ENCODE measurements at places on chromosomes 7 and 10.
A peak's percentile ranks its signal among the peaks of the same experiment; 100 is the strongest.

- DNase-seq: no peak
Measured at GRCh38 chr7:1495564-1496242, 8.5 kb downstream of the INTS1 start.

- no peak for DNase-seq
Measured at GRCh38 chr10:15339892-15340291, 31.2 kb downstream of the FAM171A1 start.

DNA sequence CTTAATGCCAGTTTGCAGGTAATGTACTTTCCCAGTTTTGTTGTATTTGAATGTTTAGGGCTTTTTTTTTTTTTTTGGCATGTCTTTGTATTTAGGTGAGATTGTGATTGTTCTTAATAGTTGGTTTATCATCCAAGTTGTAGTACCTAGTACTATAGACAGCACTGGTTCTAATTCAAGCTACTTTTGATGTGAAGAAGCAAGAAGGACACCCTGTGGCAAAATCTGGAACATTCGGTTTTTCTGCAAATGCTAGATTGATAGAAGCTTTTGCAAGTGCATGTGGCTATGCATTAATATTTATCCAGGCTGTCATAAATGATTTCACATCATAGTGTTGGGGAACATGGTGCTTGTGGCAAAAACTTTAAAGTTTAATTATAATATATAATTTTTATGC is 248.9 kb downstream of the FOXP2 start:
- DNase-seq: no peak

DNA sequence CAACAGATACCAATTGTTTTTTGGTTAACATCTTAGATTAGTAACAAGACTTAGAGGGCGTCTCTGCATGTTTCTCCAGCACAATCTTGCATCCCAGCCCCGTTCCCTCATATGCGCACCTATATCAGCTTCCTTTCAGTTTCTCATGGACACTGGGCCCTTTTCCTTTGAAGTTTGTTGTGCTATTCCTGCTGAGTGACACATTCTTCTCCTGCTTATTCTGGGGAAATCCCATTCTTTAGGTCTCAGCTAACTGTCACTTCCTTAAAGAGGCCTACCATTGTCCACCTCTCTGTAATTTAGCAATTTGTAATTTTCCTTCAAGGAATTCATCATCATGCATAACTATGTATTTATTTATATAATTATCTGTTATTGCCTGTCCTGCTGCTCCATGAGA is 110.3 kb upstream of the STEAP1B start:
- DNase-seq: no peak

GRCh38 chr7:67773081-67773480 is 776.4 kb downstream of the TYW1 start:
- no peak for DNase-seq

DNA sequence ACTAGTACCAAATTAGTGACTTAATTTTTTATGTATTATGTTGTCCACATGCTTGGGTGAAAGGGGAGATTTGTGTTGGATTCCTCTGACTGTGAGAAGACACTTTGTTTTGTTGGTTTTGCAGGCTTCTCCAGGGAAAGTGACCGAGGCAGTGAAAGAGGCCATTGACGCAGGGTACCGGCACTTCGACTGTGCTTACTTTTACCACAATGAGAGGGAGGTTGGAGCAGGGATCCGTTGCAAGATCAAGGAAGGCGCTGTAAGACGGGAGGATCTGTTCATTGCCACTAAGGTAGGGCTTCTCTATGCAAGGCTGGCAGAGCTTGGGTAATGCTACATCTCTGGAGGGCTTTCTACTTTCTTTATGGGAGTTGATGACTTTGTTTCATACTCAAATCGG is 4.5 kb downstream of the AKR1E2 start:
- DNase-seq: no peak

DNA sequence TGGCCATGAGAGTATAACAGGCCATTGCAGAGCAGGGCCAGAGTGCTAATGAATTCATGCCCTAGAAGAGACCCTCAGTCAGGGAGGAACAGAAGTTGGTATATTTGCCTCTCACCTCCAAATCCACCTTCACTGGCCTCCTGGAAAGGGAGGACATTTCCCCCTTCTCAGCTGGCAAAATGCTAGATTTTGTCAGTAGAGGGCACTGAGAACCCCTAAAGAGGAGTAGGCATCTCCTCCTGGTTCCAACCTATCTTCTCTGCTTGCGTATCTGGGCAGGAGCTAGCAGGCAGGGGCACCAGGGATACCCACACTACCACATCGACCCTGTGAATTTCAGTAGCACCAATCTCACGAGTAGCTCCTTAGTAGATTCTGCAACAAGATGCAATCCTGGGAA is 79.8 kb upstream of the GHITM start:
- DNase-seq: no peak

- no peak for DNase-seq
Measured at GRCh38 chr7:98930921-98931320, 52.6 kb downstream of the TRRAP start.

DNA sequence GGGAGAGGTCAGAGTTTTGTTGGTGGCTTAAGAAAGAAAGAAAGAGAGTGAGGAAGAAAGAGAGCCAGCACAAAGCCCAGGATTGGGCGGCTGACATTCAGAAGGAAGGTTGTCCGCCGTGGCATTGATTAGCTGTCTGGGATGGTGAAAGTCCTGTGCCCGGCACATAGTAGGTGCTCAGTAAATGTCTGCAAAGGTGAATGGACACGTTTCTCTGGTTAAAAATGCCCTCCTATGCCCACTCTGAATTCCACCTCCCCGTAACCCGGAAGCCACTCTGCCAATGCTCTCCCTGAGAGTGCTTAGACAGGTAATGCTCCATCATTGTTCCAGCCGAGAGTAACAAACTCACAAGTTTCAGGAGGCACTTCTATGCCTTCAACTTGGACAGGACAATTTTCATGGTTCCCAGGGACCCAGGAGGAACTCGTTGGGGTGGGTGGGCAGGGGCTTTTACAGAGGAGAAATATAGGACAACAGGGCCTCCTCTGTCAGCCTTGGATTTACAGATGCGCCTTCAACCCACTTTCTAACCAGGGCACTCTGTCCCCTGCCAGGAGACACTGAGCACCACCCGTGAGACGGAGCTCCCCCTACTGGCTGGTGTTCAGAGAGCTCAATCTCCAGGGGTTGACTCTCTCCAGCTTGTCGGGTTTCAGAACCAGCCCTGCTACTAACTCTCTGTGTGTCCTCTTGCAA is 411.5 kb upstream of the ZMIZ1 start:
- peak; percentile 21 for DNase-seq

DNA sequence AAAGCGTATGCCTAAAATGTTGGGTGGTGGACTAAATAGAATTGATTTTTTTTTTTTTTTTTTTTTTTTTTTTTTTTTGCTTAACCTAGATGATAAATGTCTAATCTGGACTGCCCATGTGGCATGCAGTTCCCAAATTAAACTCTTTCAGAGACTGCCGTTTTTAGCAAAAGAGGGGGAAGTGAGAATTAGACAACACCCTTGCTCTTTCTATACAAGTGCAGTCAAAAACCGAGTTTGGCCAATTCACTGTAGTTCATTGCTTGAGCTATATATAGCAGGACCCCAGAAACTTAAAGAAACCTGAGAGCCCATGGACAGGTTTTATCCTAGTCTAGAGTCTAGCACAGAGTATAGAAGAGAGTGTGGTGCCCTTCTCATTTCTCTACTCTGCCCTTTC is 141.9 kb downstream of the GRM3 start:
- DNase-seq: no peak

DNA sequence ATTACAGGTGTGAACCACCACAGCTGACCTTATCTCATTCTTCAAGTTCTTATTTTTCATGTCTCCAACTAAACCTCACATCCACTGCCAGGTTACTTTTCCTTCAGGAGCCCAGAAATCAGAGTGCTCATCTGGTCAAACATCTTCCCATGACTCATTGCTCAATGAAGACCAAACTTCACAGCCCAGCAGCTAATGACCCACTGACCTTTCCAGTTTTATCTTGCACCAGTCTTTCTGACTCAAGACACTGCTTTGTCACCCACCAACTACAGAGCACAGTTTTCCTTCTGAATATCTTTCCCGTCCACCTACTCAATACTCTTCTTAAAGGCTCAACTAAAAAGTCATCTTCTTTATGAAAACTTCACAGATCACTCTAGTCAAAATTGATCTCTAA is 245.1 kb downstream of the CHCHD3 start:
- DNase-seq: no peak

DNA sequence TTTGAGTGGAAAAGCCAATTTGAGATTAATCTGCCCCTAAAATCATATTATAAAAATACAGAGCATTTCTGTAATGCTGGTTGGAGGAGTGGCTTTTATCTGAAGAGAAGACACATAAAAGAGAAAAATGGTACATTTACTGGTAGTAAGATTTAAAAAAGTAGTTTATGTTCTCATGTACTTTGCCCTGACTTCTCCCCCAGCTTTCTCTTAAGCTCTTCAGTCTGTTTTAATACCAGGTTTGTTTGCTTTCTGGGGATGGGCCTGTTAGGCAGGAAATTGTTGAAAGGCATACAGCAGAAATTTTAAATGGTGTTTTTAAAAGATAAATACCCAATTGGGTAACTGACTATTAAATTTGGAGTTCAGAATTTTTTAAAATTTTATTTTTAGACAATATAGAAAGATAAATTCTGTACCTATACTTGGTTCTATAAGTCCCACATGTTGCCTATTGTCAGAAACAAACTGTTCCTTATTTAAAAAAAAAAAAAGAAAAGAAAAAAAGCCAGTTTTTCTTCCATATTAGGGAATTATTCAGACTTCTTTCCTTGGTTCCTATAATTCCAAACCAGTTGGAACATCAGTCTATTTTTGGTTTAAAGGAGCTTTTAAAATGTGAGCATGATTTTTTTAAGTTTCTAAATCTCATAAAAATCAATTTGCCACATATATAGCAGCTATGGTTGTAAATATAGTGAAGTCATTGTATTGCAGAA is 136.6 kb downstream of the ARID5B start:
- no peak for DNase-seq

DNA sequence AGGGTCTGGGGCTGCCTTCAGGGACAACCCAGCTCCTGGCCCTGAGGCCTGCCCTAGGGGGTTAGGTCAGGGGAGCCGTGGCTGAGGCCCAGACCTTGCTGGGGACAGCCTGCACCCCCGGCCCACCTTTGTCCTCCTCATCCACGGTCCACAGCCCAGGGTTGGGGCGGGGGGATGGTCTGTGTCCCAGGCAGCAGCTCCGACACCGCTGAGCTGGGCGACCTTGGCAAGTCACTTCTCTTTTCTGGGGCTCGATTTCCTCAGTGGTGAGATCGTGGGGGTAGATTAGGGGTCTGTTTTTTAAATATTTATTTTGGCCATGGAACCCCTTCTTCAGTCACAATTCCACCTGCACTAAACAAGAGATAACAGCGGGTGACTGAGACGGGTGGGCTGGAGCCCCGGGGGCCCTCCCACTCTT is 30.9 kb downstream of the DNAJB12 start:
- DNase-seq: no peak

DNA sequence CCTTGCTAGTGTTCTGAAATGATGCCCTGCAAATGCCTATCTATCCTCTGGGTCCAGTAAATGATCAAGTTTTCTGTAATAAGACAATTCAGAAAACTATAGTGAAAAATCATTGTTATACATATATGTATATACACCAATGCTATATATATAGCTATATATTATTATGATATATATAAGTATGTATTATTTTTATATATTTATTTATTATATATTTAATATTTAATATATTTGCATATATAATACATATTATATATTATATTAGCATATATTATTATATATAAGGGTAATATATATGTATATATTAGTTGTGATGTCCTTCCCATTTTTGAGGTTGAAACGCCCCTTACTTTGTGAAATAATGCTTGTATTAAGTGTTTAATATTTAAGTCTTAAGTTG is 181.4 kb upstream of the CACNA2D1 start:
- DNase-seq: no peak

- no peak for DNase-seq
Measured at GRCh38 chr7:38453826-38454225, 177.3 kb downstream of the AMPH start.

DNA sequence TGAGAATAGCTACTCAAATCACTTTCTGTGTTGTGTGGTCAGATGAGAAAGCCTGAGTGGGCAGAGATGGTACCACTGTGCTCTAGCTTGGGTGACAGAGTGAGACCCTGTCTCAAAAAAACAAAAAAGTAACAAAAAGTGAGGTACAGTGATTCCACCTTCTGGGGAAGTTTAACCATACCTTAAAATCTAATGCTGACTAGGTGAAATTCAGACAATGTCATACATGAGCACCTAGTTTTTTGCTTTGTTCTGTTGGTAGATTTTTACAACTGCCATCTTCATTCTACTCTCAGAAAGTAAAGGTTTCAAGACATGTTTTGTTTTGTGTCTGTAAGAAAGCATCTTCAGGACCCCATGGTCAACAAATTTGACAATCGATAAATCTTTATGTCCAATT is 144.2 kb downstream of the ARHGAP21 start:
- no peak for DNase-seq

GRCh38 chr7:85995101-85995500 is 648.6 kb upstream of the GRM3 start:
- DNase-seq: no peak

- DNase-seq: no peak
Measured at GRCh38 chr10:17744341-17744861, 7.6 kb upstream of the TMEM236 start.

DNA sequence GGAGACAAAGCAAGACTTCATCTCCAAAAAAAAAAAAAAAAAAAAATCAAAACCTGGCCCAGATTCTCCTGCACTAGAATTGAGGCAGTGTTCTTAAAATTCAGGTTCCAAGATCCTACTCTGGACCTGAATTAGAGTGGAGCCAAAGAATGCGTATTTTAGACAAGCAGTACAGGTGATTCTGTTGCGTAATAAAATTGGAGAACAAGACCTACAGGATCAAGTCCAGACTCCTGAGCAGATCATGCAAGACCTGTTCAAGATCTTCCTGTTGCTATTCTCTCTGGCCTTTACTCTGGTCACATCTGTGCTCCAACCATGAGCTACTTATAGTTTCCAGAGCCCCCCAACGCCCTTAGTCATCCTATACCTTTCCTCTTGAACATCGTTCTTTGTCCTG is 51.5 kb upstream of the RSBN1L start:
- DNase-seq: no peak

DNA sequence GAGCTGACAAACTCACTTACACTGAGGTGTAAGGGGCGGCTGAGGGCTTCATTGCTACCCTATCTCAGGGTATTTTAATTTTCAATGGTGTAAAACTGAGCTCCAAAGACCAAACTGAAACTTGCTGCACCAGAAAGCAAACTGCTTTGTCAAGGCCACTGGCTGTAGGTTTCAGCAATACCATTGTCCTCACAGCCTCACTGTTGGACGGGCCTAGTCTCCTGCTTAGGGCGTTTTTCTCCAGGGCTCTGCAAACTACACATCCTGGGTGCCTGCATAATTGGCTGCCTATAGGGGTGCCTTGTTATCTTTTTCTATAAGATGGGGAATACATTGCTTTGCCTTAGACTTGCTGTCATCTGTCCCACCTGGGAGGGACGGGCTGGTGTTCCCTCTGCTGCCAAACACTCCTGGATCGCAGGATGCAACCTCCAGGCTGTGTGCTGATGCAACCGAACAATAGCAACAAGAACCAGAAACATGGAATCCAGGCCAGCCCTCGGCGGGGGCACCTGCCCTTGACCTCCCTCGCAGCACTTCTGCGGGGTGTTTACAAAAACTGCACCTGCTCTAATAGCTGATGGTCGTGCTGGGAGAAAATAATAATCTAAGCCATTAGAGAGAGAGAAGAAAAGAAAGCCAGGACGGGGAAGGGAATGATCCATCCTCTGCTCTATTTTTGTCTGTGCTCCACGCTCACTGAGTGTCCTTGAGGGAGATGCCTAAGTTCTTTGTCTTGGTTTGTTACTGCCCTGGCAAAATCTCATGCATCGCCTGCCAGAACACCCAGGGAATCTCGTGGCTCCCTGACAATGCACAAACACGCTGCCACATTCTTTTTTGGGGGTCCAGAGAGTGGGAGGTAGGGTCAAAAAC is 104.5 kb downstream of the GALNT17 start:
- no peak for DNase-seq
